ENCODE measurements at places on chromosomes 2 and 18. TPM values are rescaled to one million over a fixed set of nuclear protein-coding genes. Genes with fewer than 3 reads are reported as not detected.

The CHST9 gene
- 0.05 TPM for total RNA-seq

- no peak for DNase-seq
Observed at GRCh38 chr2:73297151-73297559, 3.8 kb upstream of the EGR4 start.

GRCh38 chr18:43596105-43596712 is 318.9 kb upstream of the SYT4 start:
- peak; percentile 13 for DNase-seq

DNA sequence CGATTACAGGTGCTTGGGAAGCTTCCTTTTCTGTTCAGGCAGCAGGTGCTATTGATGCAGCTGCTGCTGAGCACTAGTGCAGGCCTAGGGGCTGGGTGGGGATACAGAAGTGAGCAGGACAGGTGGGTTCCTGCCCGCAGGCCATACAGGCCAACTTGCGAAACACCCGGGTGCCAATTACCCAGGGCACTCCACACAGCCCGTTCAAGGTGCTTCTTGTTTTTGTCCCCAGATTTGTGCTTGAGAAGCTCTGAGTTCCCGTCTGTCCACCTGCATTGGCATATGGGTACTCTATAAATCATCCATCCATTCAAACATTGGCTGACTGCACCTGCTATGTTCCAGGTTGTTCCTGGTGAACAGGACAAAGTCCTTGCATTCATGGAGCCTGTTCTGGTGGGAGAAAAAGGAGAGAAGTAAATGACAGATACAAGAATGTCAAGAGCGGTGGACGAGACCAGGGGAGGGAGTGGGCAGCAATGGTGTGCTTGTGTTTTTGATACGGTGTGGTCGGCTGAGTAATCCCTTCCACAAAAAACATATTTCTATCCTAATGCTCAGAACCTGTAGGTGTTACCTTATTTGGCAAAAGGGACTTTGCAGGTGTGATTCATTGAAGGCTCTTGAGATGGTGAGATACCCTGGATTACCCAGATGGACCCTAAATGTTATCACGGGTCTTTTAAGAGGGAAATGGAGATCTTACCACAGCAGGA is 31.4 kb downstream of the SH3BP4 start:
- no peak for DNase-seq

DNA sequence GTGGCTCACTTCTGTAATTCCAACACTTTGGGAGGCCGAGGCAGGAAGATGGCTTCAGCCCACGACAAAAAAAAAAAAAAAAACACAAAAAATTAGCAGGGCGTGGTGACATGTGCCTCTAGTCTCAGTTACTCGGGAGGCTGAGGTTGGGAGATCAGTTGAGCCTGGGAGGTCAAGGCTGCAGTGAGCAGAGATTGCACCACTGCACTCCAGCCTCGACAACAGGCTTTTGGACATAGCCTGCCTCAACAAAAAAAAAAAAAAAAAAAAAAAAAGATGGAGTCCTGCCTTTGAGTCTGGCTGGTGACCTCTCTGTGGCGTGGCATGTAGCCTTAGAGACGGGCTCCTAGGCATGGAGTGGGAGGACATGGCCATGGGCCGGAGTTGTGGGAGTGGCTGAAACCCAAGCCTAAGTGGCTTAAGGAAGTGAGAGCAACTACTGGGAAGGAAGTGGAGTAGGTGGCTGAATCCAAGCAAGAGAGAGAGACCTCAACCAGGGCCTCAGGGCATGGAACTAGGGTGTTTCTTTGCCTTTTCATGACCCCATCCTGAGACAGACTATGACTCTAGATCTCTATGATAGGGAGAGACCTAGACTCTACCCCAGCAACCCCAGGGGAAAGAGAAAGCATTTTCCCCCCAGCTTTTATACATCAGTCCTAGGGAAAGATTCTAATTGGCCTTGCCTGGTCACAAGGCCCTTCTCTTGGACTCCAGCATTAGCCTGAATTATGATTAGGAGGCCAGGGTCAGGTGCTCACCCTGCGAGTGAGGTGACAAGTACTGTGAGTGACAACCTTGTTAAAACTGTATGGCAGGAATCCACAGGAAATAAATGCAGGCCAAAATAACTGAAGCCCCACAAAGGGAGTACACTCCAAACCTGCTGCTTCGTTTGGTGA is 34.2 kb downstream of the NPAS2 start:
- no peak for DNase-seq

GRCh38 chr2:221228214-221228769 is 343.8 kb downstream of the EPHA4 start:
- DNase-seq, result no peak

The TANC1 gene
- 44.3 TPM for total RNA-seq

DNA sequence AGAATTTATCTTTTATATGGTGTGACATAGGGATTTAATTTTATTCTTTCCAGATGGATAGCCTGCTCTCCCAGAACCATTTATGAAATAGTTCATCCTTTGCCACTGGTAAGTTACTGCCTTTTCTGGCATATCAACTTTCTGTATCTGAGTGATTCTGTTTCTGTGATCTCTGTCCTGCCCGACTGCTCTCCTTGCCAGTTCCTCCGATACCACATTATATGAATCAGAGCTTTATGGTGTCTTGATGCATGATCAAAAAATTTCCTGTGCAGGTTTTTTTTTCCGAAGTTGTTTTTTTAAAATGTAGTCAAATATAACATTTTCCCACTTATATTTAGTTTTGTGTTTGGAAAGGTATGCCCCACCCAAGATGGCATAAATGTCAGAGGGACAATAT is 242.5 kb downstream of the CYP26B1 start:
- DNase-seq, result no peak

The TRABD2A gene
- 1.7 TPM for total RNA-seq

The GPR55 gene
- 0.08 TPM for total RNA-seq

DNA sequence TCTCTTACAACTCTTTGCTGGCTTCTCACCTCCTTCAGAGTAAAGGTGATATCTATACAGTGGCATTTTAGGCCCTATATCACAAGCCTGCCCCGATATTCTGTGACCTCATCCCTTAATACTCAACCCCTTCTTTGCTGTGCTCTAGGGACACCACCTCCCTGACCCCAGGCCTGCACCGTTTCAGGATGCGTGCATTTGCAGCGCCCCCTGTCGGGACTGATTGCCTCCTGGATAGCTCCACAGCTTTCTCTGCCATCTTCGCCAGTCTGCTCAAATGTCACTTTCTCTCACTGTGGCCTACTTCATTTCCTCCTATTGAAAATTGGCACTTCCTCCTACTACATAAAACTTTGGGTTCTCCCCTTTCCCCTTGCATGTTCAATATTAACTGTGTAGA is 289.6 kb downstream of the SOCS6 start:
- no peak for DNase-seq

The DSG2 gene
- 12.1 TPM for total RNA-seq

DNA sequence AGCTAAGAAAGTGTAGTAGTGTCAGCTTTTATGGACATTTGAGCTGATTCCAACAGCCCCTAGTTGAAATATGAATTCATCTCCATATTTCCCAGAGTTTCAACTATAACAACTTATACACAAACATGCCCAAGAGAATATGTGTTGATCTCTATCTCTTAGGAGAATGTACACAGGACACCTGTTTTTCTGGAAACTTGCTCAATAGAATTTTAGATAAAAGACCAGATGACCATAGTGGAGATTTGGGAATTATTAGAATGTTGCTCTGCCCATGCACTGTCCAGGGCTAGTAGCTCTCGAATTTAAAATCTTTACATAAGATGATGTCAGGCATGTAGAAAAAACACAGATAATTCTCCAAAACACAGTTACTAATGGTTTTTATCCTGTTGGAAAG is 162.3 kb upstream of the VRK2 start:
- DNase-seq, result no peak
